ENCODE measurements at places on chromosomes 12 and 14.

GRCh38 chr12:95198914-95199313 is 18.4 kb downstream of the FGD6 start:
- no peak for DNase-seq

DNA sequence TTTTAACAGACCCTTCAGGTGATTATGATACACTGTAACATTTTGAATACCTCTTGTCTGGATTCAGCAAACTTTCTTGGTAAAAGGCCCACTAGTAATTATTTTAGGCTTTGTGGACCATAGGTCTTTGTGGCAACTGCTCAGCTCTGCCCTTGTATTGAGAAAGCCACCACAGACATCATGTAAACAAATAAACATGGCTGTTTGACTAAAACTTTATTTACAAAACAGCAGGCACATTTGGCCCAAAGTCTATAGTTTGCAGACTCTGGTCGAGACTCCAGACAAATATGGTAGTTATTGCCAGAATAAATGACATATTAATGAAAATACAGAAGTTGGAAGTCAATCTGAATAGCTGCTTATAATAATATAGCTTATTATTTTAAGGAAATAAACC is 18.2 kb downstream of the NAA30 start:
- no peak for DNase-seq

DNA sequence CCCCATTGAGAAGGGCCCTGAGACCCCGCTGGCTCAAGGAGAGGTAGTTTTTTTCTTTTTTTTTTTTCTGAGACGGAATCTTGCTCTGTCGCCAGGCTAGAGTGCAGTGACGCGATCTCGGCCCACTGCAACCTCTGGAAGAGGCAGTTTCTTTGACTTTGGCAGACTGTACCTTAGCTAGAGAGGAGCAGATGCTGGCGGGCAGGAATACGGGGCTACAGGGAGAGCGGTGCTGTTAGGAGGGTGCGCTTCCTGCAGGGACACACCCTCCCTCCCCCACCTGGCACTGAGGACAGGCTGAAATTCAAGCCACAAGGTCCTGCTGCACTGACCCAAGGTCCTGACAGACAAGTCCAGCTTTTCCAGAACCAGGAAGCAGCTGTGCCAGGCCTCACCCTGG is 32.2 kb upstream of the NUDT14 start:
- no peak for DNase-seq

- DNase-seq = no peak
Observed at GRCh38 chr12:57149245-57149900, 2.0 kb upstream of the LRP1-AS start.

DNA sequence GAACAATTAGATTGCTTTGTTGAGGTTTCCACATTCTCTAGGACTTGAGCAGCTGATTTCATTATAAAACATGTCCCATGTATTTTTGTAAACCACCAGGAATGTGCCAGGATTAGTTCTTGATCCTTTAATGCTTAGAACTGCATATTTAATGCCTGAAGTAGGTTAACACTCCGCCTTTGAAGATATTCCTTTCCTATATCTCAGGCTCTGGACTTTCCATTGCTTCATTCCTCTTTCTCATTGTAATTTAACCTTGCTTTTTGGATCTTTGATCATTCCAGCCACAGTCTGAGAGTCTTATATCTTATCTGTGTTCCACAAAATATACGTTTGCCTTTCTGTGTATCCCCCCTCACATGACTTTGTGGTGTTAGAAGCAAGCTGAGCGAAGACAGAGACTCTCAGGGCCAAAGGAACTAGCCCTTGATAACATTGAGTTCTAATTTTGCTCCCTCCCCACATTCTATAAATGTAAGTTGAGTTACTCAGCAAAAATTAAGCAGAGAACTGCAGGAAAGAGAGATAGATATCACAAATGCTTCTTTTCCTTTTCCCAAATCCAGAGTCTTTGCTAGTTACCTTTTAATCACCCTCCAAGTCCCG is 2.4 kb upstream of the CLEC1B start:
- no peak for DNase-seq

GRCh38 chr14:47226877-47227520 is 448.4 kb downstream of the MDGA2 start:
- no peak for DNase-seq

DNA sequence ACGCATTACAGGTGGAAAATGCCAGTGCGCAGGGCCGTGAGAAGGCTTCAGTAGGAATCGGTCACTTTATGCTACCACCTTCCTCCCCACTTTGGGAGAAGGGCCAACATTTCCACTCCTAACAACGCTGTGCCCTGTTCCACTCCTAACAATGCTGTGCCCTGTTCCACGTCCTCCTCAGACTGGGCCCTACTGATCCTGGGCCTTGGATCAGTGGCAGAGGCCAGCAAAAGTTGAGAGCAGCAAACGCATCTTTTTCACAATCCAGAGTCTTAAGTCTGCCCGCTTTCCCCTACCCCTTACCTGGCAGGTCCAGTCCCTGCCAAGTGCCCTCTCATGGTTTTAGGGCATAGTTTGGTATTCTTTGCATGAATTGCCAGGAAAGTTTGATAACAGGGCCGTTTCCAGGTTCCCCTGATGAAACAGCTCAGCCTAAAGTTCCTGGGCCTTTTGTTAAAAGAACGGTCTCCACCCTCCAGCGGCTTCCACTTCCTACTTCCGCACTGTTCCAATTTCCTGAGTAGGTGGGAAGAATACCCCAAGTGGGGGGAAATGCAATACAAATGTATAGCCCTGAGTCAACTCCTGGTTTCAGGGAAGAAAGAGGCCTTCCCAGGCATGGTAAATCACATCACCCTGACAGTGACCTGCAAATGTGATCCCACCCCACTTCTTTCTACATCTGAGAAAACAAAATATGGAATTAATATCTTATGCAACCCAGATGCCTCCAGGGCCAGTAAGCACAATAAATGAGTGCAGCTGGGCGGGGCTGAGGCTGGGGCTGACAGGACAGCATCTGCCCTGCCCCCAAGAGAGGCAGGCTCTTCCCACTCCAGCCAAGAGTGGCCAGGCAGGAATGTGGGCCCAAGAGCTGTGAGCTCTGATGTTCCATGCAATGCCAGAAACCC is 15.0 kb downstream of the KCTD10 start:
- no peak for DNase-seq

DNA sequence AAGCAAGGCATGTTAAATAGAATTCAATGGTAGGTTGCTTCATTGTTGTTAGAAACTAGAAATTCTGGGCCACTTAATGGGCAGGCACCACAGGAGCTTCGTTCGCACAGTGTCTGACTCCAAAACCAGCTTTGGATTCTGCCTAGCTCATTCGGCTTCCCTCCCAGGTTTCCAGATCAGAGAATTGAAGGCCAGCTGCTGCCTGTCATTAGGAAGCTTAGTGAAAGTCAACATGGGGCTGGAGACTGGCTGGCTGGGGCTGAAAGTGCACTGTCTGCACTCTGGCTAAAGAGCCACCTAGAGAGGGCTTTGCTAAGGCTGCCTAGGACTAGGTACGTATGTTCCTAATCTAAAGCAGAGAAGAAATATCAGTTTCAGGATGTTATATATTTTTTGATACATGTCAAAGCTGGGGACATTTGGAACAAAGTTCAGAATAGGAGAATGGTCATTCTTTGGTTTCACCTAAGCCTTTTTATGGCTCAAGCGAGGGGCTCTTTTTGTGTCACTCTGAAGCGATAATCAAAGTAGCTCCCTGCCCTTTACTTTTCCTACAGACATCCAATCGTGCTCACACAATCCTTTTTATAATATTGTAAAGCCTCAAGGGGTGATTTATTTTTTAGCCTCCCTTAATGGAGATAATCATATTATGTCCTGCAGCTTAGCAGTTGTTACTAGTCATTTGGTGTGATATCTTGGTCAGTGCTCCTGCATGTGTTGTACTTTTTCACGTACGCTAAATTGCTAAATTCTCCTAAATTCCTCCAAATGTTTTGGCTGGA is 238.5 kb upstream of the NAV3 start:
- no peak for DNase-seq

DNA sequence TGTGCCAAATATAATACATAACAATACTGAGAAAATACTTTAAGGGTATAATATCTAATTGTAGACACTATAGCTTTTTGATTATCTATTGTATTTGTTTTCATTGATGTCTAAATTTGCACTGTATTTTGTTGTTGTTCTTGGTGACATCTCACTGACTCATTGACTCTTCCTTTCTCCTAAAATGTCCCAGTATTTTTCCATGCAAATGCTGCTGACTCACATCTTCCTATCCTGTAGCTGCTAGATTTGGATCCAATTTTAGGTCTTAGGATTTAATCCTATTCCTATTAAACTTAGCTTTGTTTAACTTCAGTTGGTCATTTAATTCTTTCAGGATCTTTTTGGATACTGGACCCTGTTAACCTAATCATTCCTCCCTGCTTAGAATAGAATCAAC is 148.5 kb downstream of the TMTC2 start:
- no peak for DNase-seq

GRCh38 chr14:100076606-100077005 is 11.4 kb downstream of the EVL start:
- no peak for DNase-seq

DNA sequence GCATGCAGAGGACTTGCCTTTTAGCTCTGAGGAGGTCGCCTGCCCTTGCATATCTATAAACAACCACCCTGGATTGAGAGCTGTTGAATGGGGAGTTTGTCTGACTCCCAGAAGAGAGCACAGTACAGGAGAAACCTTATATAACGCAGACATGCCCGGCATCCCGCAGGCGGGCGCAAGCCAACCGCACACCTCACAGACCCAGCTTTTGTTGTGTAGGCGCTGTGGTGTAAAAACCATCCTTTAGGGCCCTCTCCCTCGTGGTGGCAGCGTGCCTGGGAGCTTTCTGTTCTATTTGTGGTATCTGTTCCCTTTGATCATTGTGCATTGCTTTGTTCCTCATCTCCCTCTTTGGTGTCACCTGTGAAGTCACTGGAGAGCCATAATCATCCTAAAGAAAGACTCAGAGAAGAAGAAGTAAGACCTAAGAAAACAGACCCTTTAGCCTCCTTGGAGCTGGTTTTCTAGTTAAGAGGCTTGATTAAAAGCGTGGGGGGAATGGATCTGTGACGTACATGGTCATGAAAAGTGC is 77.7 kb downstream of the ETV6 start:
- DNase-seq = no peak

GRCh38 chr12:100141666-100141997 is 1.0 kb downstream of the BLTP3B start:
- DNase-seq = no peak
